ENCODE measurements at places on chromosomes 4 and X.
A peak's percentile ranks its signal among the peaks of the same experiment; 100 is the strongest.

DNA sequence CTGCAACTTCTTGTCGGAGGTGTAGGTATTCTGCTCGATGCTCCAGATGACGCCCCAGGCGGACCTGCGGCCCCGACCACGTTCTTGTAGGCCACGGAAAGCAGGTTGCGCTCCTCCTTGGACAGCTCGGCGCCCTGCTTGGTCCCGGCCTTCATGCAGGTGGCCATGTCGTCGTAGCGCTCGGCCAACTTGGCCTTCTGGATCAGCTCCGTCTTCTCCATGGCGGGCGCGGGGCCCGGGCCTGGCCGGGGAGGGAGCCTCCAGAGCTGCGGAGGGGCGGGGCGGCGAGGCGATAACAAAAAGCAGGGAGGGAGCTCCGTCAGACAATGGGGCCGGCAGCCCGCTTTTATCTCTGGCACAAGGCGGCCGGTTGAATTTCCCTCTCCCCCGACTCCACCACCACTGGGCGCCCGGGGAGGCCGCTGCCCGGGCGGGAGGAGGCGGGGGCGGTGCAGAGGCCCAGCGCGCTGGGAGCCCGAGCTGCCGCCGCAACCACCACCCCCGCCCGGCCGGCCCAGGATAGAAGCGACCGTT, 28.3 kb upstream of the DRP2 start:
- DNase-seq = no peak

DNA sequence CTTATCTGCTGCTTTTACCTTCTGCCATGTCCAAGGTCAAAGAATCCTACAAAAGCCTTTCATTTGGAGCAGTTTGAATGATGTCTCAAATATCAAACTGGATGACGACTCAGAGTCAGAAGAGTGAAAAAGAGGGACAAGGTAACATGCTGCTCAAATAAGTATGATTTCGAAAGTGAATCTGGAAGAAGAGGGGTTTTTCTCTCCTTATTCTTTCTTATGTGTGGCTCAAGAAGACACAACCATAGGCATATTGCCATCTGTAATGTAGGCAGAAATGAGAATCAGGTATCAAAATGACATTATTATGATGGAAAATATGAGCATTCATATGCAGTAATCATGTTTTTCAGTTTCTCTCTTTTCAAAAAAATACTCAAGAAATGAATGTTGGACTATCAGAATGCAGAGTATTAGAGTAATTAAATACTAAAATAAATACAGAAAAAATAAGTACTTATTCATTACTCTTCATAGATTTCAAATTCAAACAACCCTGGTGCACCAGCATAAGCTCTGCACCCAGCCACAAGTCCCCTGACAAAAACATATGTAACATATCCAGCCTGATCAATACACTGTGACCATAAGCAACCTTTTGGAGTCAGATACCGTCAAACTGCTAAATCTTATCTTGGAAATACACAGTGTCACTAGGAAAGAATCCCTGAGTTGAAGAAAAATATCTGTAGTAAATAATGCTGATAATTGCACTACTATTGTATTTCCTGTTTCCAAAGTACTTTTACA, 468.6 kb downstream of the INPP4B start:
- DNase-seq = no peak

DNA sequence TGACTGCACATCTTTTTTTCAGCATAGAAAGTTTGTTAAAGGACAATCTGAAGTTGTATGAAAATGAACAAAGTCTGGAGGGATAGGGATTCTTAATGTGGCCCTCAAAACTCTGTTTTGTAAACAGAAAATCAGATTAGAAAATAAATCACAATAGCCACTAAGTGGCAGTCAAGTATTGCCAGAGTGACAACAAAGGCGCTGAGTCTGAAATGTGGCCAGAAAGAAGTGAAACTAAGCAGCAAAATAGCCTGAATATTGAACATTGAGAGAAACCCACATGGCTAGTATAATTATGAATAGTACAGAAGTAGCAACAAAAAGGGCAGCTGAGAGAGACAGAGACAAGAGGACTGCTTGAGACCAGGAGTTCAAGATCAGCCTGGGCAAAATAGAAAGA, 81.1 kb upstream of the CT45A1 start:
- DNase-seq = no peak

DNA sequence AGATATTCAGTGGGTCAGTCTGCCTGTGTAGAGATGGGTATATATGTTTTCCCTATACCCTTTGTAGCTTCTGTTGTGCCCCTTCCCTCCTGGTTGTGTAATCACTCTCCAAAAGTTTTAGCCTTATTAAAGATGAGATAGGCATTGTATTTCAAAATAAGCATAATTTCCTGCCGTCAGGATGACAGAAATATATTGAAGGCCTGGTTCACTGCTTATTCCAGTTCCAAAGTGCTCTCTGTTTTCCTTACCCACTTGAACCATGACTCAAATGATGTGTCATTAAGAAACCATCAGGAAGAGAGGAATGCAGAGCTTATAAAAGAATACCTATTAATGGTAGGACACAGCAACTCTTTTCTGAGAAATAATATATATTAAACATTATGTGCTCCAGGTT, 178.5 kb downstream of the GABRB1 start:
- no peak for DNase-seq

- DNase-seq = no peak
Measured at GRCh38 chr4:175087145-175087544, 169.0 kb downstream of the ADAM29 start.

DNA sequence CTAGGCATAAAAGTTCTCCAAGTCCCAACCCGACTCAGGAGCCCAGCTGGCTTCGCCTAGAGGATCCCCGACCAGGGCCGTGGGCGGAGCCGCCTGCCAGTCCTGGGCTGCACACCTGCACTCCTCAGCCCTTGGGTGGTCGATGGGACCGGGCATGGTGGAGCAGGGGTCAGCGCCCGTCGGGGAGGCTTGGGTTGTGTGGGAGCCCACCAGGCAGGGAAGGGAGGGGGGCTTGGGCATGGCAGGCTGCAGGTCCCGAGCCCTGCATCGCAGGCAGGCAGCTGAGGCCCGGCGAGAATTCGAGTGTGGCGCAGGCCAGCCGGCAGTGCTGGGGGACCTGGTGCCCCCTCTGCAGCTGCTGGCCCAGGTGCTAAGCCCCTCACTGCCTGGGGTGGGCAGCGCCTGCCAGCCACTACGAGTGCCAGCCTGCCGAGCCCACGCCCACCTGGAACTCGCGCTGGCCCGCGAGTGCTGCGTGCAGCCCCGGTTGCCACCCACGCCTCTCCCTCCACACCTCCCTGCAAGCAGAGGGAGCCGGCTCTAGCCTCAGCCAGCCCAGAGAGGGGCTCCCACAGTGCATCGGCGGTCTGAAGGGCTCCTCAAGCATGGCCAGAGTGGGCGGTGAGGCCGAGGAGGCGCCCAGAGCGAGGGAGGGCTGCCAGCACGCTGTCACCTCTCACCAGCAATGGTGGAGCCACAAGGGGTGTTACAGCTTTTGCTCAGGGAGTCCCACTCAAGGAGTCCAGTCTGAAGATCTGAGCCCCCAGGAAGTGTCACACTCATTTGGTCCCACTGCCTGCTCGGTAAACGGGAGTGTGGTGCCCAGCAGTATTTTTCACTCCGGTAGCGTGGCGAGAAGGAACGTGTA, 38.9 kb downstream of the SPRY1 start:
- no peak for DNase-seq

GRCh38 chrX:150361777-150362351, 1.3 kb upstream of the MAMLD1 start:
- peak; percentile 17 for DNase-seq

GRCh38 chr4:25504932-25505636, 128.0 kb downstream of the ANAPC4 start:
- DNase-seq = no peak

GRCh38 chrX:133604801-133605200, 189.5 kb upstream of the GPC4 start:
- DNase-seq = no peak

DNA sequence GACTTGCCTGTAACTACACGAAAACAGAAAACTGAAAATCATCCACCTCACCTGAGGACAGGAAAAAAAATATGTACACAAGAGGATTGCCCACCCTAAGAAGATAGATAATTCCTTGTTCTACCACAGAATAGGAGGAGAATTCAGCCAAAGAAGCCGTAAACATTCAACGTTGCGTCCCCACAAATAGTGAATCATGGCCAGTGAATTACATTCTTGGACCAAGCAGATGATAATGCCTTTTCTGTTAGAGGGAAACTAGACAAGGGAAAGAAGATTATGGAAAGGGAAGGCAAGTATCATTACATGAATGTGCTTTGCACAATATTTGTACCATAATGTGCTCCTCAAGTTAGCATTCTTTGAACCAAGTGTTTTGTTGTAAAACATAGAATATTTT, 95.5 kb upstream of the C1QTNF7 start:
- DNase-seq = no peak

GRCh38 chr4:26815199-26815598, 45.4 kb upstream of the STIM2 start:
- DNase-seq = no peak

GRCh38 chrX:146854281-146854680, 39.7 kb upstream of the CXorf51A start:
- DNase-seq = no peak

DNA sequence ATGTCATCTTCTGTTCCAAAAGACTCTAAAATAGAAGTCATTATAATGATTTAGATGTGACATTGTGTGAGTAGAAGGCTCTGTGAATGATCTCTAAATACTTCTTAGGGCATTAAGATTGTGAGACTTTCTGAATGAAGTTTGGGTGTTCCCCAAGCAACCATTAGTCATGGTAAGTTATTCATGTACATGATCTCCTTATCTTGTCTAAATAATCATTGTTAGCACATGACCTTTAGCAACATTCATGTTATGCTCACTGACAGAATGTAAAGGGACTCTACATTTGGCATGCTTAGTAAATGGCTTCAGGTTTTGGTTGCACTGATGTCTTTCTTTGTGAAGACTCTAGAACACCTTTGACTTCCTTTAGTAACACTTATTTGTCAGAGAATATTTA, 140.8 kb upstream of the AGA start:
- DNase-seq = no peak

DNA sequence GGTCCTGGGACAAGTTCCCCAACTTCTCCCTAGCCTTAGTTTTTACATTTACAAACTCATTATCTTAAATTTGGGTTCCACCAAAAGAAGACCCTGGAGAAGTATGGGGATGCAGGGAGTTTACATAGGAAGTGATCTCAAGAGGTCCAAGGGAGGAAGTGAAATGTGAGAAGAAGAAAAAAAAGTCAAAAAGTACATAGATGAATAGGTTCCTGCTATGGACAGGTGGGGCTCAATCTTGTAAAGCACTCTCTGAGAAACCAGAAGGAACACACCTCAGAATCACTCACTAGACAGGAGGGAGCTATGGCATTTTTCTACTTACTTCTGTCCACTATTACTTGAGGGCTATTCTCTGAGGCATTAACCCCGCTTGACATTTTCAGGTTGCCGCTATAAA, 56.6 kb downstream of the ARHGAP6 start:
- DNase-seq = no peak

GRCh38 chrX:123181233-123181914, 2.7 kb upstream of the GRIA3 start:
- DNase-seq = no peak

DNA sequence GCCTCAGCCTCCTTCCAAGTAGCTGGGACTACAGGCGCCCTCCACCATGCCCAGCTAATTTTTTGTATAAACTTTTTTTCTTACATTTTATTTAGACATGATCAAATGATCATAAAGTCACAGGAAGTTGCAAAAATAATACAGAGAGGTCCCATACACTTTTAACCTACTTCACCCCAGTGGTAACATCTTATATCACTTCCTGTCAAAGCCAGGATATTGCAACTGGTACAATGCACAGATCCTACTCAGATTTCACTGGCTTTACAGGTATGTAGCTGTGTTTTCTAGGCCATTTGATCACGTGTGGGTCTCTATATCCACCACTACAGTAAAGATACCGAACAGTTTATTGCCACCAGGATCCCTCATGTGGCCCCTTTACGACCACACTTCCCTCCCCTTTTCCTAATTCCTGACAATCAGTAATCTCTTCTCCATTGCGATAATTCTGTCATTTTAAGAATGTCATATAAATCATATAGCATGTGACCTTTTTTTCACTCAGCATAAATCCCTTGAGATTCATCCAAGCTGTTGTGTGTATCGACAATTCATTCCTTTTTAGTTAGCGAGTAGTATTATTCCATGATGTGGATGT, 18.0 kb downstream of the RPS6KA3 start:
- DNase-seq = no peak

DNA sequence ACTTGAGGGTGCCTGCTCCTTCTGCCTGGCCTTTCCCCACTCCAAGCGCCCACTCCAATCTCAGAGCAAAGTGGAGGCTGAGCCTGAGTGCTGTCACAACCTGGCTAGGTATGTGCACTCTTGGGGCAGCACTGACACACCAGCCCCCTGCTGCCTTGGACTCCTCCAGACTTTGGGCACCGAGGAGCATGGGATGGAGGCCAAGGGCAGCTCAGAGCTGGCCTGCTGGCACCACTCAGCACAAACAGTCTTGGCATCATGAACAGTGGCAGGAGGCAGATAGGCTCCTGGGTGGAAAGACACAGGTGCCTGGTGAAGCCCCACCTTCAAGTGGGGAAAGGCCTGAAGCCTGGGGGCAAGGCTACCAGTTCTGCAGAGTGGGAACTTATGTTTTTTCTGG, 91.8 kb downstream of the KCNIP4 start:
- DNase-seq = no peak

DNA sequence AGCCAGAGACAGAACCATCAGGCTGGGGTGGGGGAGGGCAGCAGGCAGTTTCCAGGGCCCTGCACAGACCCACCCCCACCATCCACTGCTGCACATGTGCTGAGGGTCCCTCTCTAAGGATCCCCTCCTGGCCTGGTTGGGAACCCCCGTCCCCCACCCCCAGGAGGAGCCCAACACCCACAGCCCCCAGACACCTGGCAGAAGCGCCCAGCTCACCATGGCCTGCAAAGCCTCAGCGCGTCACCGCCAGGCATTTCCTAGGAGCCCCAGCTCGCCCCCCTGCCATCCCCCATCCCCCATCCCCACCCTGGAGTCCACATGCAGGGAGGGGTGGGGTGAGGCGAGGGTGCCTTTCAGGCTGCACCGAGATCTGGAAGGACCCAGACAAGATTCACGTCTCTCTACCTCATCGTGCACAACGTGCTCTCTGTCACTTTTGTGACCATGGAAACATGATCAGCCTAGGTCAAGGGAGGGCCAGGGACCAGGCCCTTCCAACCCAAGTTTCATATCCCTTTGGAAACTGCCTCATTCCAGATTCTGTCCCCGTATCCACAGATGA, 9.3 kb downstream of the MXD4 start:
- DNase-seq = no peak

GRCh38 chrX:21305799-21306336, 68.3 kb upstream of the CNKSR2 start:
- DNase-seq = no peak

DNA sequence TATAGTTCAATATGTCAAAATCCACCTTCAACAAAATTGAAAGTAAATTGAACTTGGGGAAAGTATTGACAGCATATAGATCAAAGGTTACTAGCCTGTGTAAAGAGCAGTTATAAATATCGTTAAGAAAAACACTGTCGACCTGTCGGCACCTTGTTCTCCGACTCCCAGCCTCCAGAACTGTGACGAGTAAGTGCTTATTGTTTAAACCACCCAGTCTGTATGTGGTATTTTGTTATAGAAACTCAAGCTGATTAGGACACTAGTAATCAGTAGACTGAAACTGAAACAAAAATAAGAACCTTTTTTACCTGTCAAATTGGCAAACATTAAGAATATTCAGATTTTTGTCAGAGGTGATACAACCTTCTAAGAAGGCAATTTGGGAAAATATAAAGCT, 17.0 kb downstream of the HTT start:
- DNase-seq = no peak

- DNase-seq = no peak
Measured at GRCh38 chr4:86006057-86006456, 353.8 kb downstream of the MAPK10 start.

Measured in stimulated activated CD4-positive, alpha-beta T cell treated with anti-CD3 and anti-CD28 coated beads, Interleukin-12 subunit alpha, Interleukin-12 subunit beta, amount 100 ng/mL, for 4 hours (primary cell).